ENCODE measurements at places on chromosomes 2 and 18.
A peak's percentile ranks its signal among the peaks of the same experiment; 100 is the strongest.

DNA sequence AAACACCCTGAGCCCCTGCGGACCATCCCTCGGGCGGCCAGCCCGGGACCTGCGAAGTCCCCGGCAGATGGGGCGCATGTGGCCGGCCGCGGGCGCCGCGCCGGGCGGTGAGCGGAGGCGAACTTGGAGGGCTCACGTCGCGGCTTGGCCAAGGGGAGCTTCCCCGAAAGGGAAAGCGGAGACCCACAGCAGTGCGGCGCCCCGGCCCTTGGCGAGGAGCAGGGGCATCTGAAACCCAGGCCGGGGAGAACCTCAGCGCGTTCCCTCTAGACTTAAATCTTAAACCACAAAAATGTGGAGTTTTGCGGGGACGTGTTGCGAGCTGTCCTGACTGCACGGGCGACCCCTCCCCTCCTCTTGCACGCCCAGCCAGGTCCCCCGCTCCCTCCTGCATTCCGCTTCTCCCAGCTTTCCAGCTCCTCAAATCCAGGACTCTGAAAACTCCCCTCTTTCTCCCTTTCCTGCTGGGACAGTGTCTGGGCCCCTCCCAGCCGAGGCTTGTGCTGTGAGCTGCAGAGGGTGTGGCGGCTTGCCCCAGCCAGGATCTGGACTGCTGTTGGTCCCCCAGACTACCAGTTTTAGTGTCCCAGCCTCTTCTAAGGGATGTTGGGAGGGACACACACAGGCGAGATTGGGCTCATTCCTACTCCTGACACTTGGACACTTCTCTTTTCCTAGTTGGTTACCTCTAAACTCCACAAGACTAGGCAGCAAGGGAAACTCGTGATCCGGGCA lies 1.3 kb downstream of the FMNL2 start:
- DNase-seq, result no peak

DNA sequence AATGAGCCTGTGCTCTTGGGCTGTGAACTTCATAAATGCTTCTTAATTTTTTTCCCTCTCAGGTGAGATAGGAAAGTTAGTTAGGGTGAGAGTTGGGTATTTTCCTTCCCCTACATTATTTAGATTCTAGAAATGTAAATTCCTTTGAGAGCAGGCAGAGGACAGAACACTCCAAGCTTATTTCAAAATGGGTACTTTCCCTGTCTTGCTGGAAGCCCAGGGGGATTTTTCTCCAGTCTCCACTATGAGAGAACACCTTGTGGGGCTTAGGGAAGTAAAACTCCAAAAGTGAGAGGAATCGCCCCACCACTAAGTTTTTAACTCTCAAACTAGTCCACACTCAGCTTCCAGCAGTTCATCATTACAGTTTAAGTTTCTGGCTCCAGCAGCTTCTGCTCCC lies 253.2 kb upstream of the CTAGE1 start:
- no peak for DNase-seq

GRCh38 chr2:100278986-100279385 lies 43.3 kb downstream of the LONRF2 start:
- no peak for DNase-seq

DNA sequence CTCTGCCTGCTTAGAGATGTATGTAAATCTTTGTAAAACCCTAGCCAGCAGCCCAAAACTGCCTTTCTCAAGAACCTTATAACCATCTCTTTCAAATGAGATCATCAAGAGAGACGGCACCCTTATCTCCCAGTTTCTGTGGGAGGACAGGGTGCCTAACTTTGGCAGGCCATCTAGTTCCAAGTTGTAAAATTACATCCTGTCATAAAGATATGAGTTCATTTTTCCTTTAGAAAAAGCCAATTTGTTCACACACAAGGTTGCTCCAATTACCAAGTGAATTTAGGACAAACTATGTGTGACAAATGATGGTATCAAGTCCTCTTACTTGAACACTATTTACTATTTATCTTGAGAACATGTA lies 65.3 kb downstream of the MEMO1 start:
- DNase-seq, result no peak

DNA sequence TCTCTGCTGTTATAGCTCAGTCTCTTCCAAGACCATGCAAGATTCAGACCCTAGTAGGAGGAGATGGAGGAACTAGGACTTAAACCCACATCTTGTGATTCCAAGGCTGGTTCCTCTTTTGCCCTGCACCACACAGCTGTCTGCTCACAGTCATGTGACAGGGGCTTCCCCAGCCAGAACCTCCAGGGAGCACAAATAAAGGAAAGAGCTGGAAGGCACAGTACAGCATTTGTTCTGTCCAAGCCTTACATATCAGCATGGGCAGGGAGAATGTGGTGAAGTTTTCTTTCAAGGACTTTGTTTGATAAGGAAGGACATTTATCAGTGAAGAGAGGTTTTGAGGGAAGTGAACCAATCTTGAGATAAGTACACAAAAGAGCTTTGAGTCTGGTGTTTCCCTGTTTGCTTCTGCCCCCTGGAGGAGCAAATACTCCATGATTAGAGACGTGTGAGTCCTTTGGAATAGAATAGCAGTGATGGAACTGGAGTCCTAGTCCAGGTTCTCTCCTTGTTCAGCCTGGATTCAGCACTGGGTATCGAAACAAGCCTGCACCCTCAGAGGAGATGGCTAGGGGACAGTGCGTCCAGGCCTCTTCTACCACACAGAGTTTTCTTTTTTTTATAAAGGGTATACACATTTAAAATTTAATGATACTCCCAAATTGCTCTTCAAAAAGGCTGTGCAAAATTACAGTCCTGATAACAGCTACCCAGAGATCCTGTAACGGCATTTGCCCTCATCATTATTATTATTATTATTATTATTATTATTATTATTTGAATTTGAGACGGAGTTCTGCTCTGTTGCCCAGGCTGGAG lies 24.6 kb upstream of the CASP10 start:
- peak; percentile 12 for DNase-seq

DNA sequence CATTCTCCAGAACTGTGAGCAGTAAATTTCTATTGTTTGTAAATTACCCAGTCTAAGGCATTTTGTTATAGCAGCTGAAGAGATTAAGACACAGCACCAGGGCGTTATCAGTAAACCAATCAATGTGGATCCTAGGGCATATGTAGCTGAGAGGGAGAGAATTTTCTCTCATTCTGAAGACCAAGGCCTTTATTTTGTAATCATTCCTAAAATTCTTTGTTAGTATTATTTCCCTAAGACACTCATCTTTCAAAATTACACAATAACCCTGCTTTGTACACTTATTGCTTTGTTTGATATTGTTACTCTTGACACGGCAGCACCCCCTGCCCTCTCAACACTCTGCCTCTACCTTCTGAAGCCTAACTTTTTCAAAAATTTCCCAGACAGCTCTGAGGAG lies 419.1 kb downstream of the SLC4A3 start:
- DNase-seq, result no peak

GRCh38 chr2:71461304-71461671 lies 7.9 kb downstream of the DYSF start:
- DNase-seq, result no peak

All from stimulated activated CD8-positive, alpha-beta memory T cell treated with anti-CD3 and anti-CD28 coated beads, Interleukin-7, amount 100 ng/mL, for 1 hour (primary cell).